ENCODE measurements at places on chromosomes 16 and 17. TPM values are rescaled to one million over a fixed set of nuclear protein-coding genes. Genes with fewer than 3 reads are reported as not detected.

DNA sequence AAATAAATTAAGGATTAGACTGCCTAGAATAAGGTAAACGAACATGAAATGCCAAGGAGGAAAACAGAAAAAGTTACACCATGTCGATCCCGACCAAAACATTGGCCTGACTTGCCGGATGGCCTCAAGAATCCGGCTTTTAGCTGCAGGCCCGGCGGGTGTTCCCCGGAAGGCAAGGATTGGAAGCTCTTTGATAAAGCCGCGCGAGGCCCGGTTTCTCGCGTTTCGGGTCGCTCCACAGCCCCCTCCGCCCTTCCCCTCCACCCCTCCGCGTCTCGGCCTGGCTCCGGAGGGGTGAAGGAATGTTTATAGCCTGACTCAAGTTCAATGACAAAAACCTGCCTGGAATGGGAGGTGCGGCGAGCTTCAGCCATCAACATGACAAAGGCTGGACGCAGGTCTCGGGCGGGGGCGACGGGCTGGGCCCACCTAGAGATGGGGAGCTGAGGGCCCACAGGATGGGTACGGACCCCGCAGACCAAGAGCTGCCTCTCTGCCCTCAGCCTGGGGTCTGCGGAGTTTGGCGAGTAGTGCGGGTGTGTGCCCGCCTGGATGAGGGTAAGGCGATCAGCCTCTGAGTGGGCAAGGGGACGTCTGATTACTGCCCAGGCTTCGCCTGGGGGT is 2.6 kb downstream of the PRAC1 start:
- no peak for DNase-seq
- H3K4me3 ChIP-seq, result no peak overlapping the region
- no peaks in the 10 kb centered on the region for H3K36me3 ChIP-seq
- H3K27ac ChIP-seq, result no peak overlapping the region
- H3K4me1 ChIP-seq, result peaks cover under 1% of the 10 kb centered on the region
- H3K27me3 ChIP-seq, result peaks cover 64% of the 10 kb centered on the region

EVI2A gene
- 15.5 TPM for total RNA-seq

DNA sequence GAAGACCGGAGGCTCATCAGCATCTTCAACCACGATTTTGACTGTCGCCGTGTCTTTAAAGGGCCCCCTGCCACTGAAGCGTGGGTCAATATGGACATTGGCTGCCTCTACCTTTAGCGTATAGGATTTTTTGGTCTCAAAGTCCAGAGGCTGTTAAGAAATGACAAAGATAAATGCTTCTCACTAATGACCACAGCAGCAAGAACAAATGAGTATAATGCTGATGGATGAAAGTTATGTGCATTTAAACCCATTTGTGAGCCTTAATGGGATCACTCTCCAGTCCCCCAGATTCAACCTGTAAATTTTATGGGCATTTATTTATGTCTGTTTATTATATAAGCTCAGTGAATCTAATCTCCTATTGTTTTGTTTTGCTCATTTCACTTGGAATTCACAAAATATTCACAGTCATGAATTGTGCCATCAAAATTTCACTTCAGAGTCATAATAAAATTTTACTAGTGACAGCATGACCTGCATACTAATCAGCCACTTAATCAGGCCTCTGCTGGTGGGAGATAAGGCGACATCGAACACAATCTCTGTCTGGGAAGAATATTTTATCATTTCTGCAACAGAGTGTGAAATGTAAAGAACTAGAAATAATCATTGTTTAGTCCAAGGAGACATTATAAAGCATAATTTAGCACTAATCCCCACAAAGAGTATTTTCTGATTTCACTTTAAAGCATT is 218.5 kb downstream of the CDH8 start:
- no peaks in the 10 kb centered on the region for H3K4me1 ChIP-seq
- no peak for DNase-seq
- no peak overlapping the region for H3K27ac ChIP-seq
- no peak overlapping the region for H3K4me3 ChIP-seq

- no peak overlapping the region for H3K4me3 ChIP-seq
- no peaks in the 10 kb centered on the region for H3K27me3 ChIP-seq
- H3K4me1 ChIP-seq, result no peaks in the 10 kb centered on the region
- no peak for DNase-seq
- no peak overlapping the region for H3K27ac ChIP-seq
- no peaks in the 10 kb centered on the region for H3K36me3 ChIP-seq
Observed at GRCh38 chr17:37826497-37827430, 81.9 kb upstream of the HNF1B start.

GRCh38 chr16:74699666-74700065 is 996 bp downstream of the MLKL start:
- H3K27me3 ChIP-seq, result no peaks in the 10 kb centered on the region
- H3K36me3 ChIP-seq, result no peaks in the 10 kb centered on the region
- H3K27ac ChIP-seq, result no peak overlapping the region

- DNase-seq, result no peak
- peaks cover 97% of the 10 kb centered on the region for H3K4me1 ChIP-seq
- H3K36me3 ChIP-seq, result peaks cover 10% of the 10 kb centered on the region
- no peak overlapping the region for H3K4me3 ChIP-seq
- no peaks in the 10 kb centered on the region for H3K27me3 ChIP-seq
Observed at GRCh38 chr17:57106107-57106835, 21.2 kb downstream of the AKAP1 start.

DNASE1L2 gene
- total RNA-seq, result 2.3 TPM

- peak overlapping the region; percentile 69 for H3K27ac ChIP-seq
- H3K4me1 ChIP-seq, result peaks cover 15% of the 10 kb centered on the region
- DNase-seq, result no peak
- H3K4me3 ChIP-seq, result no peak overlapping the region
Observed at GRCh38 chr17:50079334-50080095, 15.6 kb upstream of the PDK2 start.

TRAP1 gene
- 33.2 TPM for total RNA-seq

DNA sequence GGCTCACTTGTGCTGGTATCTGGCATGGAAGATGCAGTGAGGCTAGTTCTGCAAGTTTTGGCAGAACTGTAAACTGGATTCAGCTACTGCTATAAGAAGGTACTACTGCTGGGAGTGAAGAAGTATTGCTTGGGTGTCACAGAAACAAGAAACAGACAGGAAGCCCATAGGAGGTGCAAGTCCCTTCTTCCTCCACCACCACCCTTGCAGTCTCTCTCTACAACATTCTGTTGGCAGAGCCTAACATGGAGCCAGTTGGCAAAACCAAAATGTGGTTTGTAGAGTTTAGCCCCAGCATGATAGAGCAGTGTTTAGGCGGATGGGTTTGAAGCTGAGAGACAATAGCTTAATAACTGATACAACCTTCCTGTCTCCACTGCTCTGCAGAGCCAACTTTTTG is 72.6 kb downstream of the NLK start:
- no peaks in the 10 kb centered on the region for H3K36me3 ChIP-seq
- no peaks in the 10 kb centered on the region for H3K27me3 ChIP-seq
- DNase-seq, result no peak
- no peak overlapping the region for H3K4me3 ChIP-seq

MT1M gene
- 23.2 TPM for total RNA-seq

- peak overlapping the region; percentile 100 for H3K27ac ChIP-seq
- no peaks in the 10 kb centered on the region for H3K27me3 ChIP-seq
- H3K4me1 ChIP-seq, result peaks cover 26% of the 10 kb centered on the region
- no peak for DNase-seq
- peak overlapping the region; percentile 95 for H3K4me3 ChIP-seq
Observed at GRCh38 chr17:49576088-49576916, 631 bp downstream of the NXPH3 start.

- H3K4me1 ChIP-seq, result no peaks in the 10 kb centered on the region
- peak within 1 kb of the TSS; percentile 60 for H3K4me3 ChIP-seq
- no peak within 1 kb of the TSS for H3K27ac ChIP-seq
- no peaks in the 10 kb centered on the region for H3K36me3 ChIP-seq
- H3K27me3 ChIP-seq, result no peaks in the 10 kb centered on the region
- no peak for DNase-seq
Observed at GRCh38 chr16:50681021-50681885, at the start of gene SNX20. Gene SNX20 (minus strand): TSS chr16:50681312. CDS start chr16:50677526, 3,786 bp downstream.

GRCh38 chr16:86496262-86496928 is 13.9 kb upstream of the FOXF1 start:
- H3K27ac ChIP-seq, result no peak overlapping the region
- peaks cover 13% of the 10 kb centered on the region for H3K4me1 ChIP-seq
- DNase-seq, result no peak

DNA sequence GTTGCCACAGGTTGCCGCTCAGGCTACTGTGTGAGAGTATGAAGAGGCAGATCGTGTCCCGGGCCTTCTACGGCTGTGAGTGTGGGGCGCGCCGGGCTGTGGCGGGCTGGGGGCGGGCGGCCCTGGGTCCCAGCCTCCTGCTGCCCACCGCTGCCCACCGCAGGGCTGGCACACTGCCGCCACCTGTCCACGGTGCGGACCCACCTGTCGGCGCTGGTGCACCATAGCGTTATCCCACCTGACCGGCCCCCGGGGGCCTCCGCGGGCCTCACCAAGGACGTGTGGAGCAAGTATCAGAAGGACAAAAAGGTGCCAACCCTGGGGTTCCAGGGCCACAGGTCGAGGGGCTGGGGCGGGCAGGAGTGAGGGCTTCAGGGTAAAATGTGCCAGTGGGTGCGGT is 28.7 kb downstream of the MNT start:
- no peaks in the 10 kb centered on the region for H3K27me3 ChIP-seq
- H3K4me3 ChIP-seq, result no peak overlapping the region
- no peak overlapping the region for H3K27ac ChIP-seq
- peaks cover 4% of the 10 kb centered on the region for H3K36me3 ChIP-seq

GRCh38 chr16:23877107-23878070 is 41.6 kb downstream of the PRKCB start:
- H3K4me1 ChIP-seq, result no peaks in the 10 kb centered on the region
- no peaks in the 10 kb centered on the region for H3K27me3 ChIP-seq
- H3K4me3 ChIP-seq, result no peak overlapping the region
- DNase-seq, result no peak
- H3K27ac ChIP-seq, result no peak overlapping the region

GRCh38 chr17:76014925-76015261 is 12.2 kb downstream of the EVPL start:
- no peaks in the 10 kb centered on the region for H3K27me3 ChIP-seq
- H3K36me3 ChIP-seq, result no peaks in the 10 kb centered on the region
- no peak overlapping the region for H3K27ac ChIP-seq
- no peak overlapping the region for H3K4me3 ChIP-seq

DNA sequence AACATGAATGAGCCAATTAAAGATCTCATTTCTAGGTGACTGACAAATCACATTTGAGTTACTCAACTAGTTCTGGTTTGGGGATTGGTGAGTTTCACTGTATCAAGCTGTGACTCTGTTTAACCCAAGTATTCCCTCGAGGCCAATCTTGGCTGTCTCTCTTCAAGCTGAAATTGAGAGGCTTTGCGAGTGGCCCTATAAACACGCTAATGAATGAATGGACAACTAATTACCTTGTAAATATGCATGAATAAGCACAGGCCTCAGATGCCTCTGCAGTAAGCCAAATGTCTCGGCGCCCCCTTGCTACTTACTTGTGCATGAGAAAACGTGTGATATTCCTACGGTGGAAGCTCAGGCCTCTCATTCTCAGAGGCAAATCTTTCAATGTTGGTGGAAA is 450.3 kb upstream of the PSMD7 start:
- DNase-seq, result no peak
- no peaks in the 10 kb centered on the region for H3K36me3 ChIP-seq
- H3K27ac ChIP-seq, result no peak overlapping the region
- H3K4me1 ChIP-seq, result peaks cover 11% of the 10 kb centered on the region

PSMC3IP gene
- total RNA-seq, result 6.6 TPM

- H3K4me3 ChIP-seq, result peak overlapping the region; percentile 95
- H3K27ac ChIP-seq, result peak overlapping the region; percentile 92
- no peaks in the 10 kb centered on the region for H3K27me3 ChIP-seq
Observed at GRCh38 chr16:1771864-1772361, 570 bp upstream of the NME3 start.

ODAD4 gene
- total RNA-seq, result 2.2 TPM

CBLN1 gene
- 8.8 TPM for total RNA-seq

DNA sequence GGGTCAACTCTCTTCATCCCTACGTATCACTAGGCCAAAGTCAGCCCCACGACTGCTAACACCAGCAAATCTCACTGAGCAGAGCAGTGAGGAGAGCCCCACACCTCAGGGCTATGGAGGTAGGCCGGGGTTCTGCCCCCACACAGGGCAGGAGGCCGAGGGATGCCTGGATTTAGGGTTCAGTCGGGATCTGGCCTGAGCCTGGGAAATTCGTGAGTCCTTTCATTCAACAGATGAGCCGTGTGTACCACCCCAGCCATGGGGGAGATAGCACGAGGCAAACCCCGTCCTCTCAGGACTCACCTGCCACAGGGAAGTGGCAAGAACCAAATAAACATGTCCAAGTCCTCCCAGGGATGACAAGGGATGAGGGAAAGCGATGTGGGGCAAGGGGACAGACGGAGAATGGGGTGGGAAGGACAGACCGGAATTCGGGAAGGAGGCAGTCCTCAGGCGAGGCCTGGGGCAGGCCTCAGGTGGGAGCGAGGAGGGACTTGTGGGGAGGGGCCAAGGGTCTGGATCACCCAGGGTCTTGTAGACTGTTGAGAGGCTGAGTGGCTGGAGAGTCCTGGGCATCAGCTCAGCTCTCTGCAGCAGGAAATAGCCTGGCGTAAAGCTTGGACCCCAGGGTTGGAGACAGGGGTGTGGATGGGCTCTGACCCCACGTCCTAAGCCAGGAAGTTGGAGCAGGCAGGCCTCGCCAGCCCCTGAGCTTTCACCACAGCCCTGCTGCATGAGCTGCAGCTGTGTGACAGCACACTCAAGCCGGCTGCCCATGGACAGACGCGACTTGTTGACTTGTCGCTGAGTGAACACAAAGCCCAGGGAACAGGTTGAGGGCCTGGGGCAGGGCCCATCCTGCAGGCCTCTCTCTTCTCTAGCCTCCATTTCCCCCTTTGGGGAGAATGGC is 7.9 kb upstream of the FAM83G start:
- H3K27me3 ChIP-seq, result no peaks in the 10 kb centered on the region
- H3K4me3 ChIP-seq, result no peak overlapping the region
- no peaks in the 10 kb centered on the region for H3K36me3 ChIP-seq
- no peak for DNase-seq

- peak overlapping the region; percentile 69 for H3K27ac ChIP-seq
- peaks cover 20% of the 10 kb centered on the region for H3K4me1 ChIP-seq
- DNase-seq, result no peak
Observed at GRCh38 chr16:55471448-55472097, 7.4 kb upstream of the MMP2 start.

RPL23 gene
- total RNA-seq, result 870 TPM

SLC13A2 gene
- total RNA-seq, result not detected

GRCh38 chr16:54351171-54351570 is 64.6 kb upstream of the IRX3 start:
- H3K4me3 ChIP-seq, result no peak overlapping the region
- H3K4me1 ChIP-seq, result no peaks in the 10 kb centered on the region
- H3K36me3 ChIP-seq, result no peaks in the 10 kb centered on the region
- no peaks in the 10 kb centered on the region for H3K27me3 ChIP-seq
- no peak for DNase-seq
- no peak overlapping the region for H3K27ac ChIP-seq

- H3K4me1 ChIP-seq, result no peaks in the 10 kb centered on the region
- no peak overlapping the region for H3K27ac ChIP-seq
- no peaks in the 10 kb centered on the region for H3K27me3 ChIP-seq
- H3K4me3 ChIP-seq, result no peak overlapping the region
Observed at GRCh38 chr16:75789237-75789636, 62.9 kb upstream of the CPHXL start.

DNA sequence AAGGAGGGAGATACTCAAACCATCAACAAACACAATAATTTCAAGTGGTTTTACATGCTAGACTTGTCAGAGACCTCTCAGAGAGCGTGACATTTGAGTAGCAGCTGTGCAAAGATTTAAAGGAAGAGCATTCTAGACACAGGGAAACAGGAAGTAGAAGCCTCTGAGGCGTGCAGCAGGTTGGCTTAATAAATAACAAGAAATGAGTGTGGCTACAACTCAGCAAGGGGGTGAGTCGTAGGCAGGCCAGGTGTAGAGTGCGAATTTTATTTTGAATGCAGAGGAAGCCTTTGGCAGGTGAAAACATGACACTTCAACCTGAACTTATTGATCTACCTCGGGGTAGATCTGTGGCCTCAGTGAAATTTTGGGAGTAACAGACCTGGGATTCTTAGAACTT is 73.2 kb upstream of the MRTFB start:
- no peak overlapping the region for H3K4me3 ChIP-seq
- H3K27me3 ChIP-seq, result no peaks in the 10 kb centered on the region
- no peak for DNase-seq
- H3K27ac ChIP-seq, result no peak overlapping the region
